Natural killer cell (primary cell): ENCODE measurements at places on chromosomes 6 and 20.

DNA sequence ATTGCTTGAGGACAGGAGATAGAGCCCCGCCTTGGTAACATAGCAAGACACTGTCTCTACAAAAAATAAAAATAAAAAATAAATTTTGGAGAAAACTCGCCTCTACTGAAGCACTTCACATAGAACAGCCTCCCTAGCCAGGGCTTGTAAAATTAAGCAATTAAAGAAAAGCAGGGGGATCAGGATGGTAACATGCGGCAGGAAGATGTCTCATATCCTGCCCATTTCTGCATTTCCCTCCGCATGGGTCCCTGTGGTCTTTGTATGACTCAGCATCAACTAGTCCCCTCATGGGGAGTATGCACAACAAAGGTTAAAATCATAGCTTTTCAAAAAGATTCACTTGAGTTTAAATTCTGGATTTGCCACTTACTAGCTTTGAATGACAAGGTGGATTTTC is 379.0 kb downstream of the EPHA7 start:
- DNase-seq = no peak

DNA sequence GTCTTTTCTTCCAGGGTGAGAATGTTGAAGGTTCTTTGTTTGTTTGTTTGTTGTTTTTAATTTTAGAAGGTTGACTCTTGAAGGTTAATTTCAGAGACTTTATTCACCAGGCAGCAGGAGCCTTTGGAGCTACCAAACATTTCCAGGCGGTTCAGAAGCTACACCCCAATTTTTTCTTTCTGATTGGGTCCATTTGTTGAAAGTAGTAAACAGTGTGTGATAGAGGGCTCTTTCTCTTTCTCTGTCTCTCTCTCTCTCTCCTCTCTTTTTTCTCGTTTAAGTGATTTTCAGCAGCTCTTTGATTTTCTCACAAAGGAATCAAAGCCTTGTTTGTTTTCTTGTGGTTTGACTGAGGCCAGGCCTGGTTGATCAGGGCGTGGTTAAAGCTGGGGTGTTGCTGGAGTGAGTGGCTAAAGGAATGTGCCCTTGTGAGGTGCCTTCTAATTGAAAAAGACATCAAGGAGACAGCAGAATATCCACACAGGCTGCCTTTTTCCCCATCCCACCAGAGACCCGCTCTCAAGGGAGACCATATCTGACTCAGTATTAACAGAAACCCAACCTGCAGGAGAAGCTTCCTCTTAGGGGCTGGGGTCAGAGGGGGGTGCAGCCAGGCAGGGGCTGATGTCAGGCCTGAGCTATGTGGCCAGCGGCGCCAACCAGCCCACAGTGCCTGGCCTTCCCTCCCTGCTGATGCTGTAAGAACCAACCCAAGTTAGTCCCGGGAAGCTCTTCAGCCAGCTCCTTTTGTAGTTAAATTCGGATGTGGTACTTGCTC is 40.4 kb upstream of the NAA20 start:
- DNase-seq = no peak

- DNase-seq = peak; percentile 43
These were observed 66.3 kb downstream of the SLX4IP start for GRCh38 chr20:10501402-10501801.

GRCh38 chr20:38290829-38291814 is 12.8 kb upstream of the BPI start:
- DNase-seq = no peak

DNA sequence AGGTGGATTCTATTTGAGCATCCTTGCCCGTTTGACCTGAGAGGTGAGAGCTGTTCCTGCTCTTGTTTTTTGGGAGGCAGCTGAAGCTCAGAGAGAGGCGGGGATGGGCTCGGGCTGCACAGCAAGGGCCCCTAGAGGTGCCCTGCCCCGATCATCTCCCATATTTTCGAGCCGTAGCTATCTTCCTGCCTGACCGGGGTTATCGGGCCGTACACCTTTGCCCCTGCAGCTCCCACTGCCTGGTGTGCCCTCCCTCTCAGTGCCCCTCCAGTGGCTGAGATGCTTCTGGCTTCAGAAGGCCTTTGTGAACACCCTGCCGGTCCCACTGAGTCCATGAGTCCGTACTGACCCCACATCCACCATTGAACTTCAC is 6.7 kb downstream of the SRC start:
- DNase-seq = no peak

- no peak for DNase-seq
These were observed 220.3 kb upstream of the LRFN2 start for GRCh38 chr6:40807484-40807883.
